ENCODE measurements at places on chromosomes 3 and 15.
A peak's percentile ranks its signal among the peaks of the same experiment; 100 is the strongest.

DNA sequence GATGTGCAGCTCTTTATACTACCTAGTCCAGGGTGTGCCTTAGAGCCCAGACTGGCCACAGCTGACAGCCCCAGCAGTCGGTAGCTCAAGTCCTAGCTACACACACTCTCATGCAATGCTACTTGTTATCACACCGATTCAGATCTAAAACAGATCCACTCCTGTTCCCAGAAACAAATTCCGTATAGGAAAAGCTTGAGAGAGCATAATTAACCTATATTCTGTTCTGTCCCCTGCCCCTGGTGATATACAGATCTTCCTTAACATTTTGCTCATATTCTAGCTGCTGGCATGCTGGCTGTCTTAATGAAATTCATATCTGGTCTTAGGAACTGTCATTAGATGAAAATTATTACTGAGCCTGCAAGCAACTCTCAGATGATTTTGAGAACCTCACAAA, 204.3 kb downstream of the SOX2 start:
- no peak for DNase-seq

DNA sequence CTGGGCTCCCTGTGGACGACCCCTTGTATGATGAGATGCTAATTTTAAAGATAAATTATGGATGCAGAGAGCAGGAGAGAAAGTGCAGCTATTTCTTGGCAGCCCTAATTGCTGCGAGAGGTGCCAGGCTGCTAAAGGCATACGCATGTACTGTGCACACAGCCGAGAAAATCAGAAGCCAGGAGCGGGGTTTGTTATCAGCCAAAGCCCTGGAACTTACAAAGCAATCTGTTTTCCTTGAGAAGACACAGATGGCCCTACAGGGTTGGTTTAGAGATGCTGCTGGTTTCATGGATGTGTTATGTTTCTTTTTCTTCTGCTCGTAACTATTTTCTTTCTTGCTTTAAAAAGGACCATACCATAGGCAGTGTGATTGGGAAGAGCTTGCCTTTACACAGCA, 11.7 kb upstream of the CCK start:
- DNase-seq: no peak

GRCh38 chr3:54067055-54067698, 55.2 kb upstream of the CACNA2D3 start:
- no peak for DNase-seq

DNA sequence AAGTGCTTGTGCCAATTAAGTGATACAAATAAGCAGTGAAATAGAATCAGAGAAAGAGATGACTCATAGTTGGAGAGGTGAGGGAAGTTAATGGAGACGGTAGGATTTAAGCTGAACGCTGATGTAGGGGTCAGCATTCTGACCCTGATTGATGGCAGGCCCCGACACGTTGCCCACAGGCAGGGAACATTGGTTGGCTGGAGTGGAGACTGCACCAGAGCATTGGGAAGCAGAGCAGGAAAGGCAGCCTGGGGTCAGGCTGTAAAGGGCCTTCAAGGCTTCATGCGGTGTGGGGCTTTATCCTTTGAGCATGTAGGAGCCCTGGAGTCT, 68.6 kb downstream of the DCUN1D1 start:
- DNase-seq: no peak

DNA sequence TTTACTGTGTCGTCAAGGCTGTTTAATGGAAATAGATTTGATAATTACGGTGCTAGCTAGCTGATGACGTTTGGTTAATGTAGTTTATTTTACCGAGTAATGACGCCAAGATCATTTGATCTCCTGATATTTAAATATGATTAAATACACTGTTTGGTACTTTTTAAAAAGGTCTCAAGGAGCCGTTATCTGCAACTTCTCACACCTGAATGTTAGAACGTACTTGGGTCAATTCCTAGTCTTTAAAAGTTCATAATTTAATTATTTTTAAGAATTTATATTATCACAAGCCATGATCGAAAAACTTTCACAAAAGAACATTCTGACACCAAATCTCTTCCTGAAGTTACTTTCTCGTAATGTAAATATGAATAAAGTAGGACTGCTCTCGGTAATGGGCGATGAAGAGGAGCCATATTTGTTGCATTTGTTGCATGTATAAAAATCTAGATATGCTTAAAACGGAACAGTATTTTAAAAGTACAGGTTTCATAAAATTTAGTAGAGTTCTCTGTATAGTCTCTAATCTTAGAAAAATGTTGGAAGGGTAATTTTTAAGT, 16.2 kb upstream of the CHD2 start:
- no peak for DNase-seq

- DNase-seq: no peak
Observed at GRCh38 chr3:147418371-147418781, 9.2 kb downstream of the ZIC1 start.

- no peak for DNase-seq
Observed at GRCh38 chr3:163058031-163058854, 1561.6 kb downstream of the OTOL1 start.

DNA sequence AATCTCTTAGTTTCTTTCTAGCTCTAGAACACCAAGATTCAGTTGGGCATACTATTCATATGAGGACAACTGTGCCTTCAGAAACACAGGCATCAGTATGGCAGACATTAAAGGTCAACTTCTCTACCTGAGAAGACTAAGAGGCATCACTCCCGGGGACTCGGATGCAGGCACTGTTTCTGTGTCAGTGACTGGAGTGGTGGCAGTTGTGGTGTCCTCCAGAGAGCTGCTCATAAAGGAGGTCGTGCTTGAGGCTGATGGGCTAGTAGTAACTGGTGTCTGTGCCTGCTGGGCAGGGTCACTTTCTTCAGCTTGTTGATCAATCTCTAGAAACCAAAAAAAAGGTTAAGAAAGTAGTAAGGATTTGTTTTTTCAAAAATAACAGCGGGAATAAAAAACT, 75.2 kb downstream of the FBXL22 start:
- no peak for DNase-seq

- DNase-seq: no peak
Observed at GRCh38 chr3:190526787-190527762, 13.2 kb downstream of the IL1RAP start.

DNA sequence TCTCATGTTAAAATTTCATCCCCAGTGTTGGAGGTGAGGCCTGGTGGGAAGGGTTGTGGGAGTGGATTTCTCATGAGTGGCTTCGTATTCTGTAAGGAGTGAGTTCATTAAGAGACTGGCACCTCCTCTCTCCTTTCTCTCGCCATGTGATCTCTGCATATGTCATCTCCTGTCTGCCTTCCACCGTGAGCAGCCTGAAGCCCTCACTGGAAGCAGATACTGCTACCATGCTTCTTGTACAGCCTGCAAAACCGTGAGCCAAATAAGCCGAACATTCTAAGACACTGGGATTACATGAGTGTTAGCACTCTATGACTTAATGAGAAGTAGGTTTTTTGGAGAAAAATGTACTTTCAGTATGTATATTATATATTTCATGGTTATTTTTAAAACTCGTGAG, 6.8 kb upstream of the GABPB1 start:
- DNase-seq: no peak

- no peak for DNase-seq
Observed at GRCh38 chr3:10695595-10696285, 120.3 kb upstream of the SLC6A11 start.

GRCh38 chr3:14852058-14852594, 33.4 kb downstream of the FGD5 start:
- DNase-seq: no peak

- DNase-seq: no peak
Observed at GRCh38 chr3:146077181-146077580, 83.8 kb downstream of the PLOD2 start.

- DNase-seq: no peak
Observed at GRCh38 chr15:90915808-90916440, 12.8 kb downstream of the MAN2A2 start.

DNA sequence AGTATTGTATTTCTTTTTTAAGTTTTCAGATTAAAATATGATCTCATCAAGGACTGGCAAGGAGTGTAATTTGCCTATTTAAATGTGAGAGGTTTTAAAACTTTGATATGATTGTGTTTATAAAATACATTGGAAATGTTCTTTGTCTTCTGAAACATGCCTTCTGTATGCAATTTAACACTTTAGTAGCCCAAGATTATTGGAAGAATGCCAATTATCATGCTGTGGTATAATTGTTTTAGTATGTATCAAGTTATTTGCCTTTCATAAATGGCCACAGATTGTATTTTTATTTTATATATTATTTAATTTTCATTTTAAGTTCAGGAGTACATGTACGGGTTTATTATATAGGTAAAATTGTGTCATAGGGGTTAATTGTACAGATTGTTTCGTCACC, 31.7 kb downstream of the ECT2 start:
- no peak for DNase-seq

- no peak for DNase-seq
Observed at GRCh38 chr3:174440253-174440701, 418.9 kb upstream of the NAALADL2 start.

GRCh38 chr3:105771392-105771791, 97.4 kb downstream of the CBLB start:
- DNase-seq: no peak

- DNase-seq: no peak
Observed at GRCh38 chr15:59170295-59171066, 36.2 kb upstream of the LDHAL6B start.

GRCh38 chr3:134931045-134931785, 136.2 kb downstream of the EPHB1 start:
- no peak for DNase-seq

- no peak for DNase-seq
Observed at GRCh38 chr3:64568895-64569517, 118.8 kb downstream of the ADAMTS9 start.

DNA sequence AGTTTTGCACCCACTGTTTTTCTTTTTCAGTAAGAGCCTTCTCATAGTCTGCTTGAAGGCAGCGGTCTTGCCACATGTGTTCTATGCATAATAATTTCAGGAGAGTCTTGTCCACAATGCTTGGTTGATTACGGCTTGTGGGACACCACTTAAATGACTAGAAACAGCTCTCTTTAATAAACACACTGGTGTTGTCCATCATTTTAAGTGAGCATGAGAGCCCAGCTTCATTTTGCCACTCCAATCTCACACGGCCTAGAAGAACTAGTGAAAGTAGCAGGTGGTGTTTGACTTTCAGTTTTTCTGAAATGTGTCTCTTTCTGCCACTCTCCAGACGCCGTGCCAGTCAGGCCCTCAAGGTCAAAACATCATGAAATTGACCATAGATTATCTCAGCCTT, 292.1 kb downstream of the LPP start:
- DNase-seq: no peak

GRCh38 chr3:6680119-6680806, 180.7 kb upstream of the GRM7 start:
- DNase-seq: no peak

GRCh38 chr3:153734777-153735551, 386.2 kb upstream of the ARHGEF26 start:
- DNase-seq: no peak

DNA sequence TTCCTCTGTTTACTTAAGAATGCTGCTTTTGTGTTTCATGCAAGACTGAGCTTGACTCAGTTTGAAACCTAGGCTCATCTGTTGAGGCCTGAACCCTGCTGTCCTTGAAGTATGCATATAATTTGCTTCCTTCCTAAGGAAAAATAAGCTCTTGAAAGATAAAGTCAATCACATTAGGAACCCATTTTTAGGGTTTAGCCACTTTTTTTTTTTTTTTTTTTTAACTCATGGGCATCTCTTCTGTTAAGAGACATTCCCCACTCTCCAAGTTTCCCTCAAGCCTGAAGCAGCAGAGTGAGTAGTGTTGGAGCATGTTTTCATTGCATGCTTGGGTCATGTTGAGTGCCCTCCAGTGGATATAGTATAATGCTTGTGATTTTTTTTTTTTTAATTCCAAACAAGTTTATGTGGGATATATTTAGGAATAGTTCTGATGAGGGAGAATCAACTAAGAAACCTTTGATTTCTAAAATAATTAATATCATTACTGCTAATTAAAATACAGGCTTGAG, 3.6 kb downstream of the CTNNB1 start:
- DNase-seq: no peak

DNA sequence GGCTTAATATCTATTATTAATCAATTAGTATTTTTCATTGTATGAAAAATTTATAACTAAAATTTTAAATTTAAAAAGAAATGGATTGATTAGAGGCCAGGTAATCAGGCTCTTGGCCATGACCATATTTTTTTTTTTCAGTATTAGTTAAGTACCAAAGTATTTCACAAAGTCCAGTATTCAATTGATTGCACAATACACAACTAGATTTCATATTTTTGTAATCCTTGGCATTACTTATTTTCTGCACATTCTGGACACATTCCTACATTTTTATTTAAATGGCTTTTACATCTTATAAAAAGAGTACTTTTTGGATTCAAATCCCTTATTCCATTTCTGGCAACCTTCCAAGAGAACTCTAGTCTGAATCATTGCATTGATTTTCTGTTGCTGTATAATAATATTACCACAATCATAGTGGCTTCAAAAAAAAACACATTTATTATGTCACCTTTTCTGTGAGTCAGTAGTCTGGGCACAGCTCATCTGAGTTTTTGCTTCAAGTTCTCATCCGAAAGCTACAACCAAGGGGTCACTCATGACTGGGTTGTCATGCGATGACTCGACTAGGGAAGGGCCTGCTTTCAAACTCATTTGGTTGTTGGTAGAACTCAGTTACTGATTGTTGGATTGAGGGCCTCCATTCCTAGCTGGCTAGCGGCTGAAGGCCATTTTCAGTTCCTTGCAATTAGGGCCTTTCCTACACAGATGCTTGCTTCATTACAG, 90.7 kb downstream of the CNTN6 start:
- DNase-seq: no peak

DNA sequence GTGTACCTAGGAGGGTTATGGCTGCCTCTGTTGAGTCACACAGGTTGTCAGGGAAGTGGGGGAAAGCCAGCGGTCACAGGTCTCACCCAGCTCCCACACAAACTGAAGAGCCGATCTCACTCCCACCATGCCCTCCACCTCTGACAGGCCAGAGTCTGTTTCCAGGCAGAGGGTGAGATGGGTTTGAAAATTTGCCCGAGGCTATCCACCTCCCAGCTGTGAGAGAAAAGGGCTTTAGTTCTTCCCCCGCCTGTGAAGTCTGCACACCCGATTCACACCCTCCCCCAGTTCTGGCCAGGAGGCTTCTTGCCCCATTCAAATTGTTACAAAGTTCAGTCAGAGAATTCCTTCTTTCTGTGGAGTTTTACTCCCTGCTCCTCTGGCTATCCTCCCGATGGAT, 446.9 kb downstream of the EDEM1 start:
- no peak for DNase-seq

GRCh38 chr15:61634837-61635236, 405.7 kb upstream of the RORA start:
- DNase-seq: no peak

- DNase-seq: no peak
Observed at GRCh38 chr15:39344662-39345141, 236.2 kb upstream of the THBS1 start.

- peak; percentile 52 for DNase-seq
Observed at GRCh38 chr3:32175607-32176197, 62.8 kb upstream of the CMTM8 start.

- no peak for DNase-seq
Observed at GRCh38 chr15:56032373-56032772, 39.0 kb upstream of the NEDD4 start.

GRCh38 chr3:114584734-114585371, 291.0 kb downstream of the TIGIT start:
- no peak for DNase-seq

Data from stimulated activated CD4-positive, alpha-beta T cell treated with anti-CD3 and anti-CD28 coated beads, Interleukin-4, amount 100 ng/mL, for 48 hours (primary cell).